CD4-positive, alpha-beta T cell treated with Interleukin-6 at 100 ng/mL for 8 hours (primary cell): ENCODE measurements at places on chromosomes 3 and 15.

DNA sequence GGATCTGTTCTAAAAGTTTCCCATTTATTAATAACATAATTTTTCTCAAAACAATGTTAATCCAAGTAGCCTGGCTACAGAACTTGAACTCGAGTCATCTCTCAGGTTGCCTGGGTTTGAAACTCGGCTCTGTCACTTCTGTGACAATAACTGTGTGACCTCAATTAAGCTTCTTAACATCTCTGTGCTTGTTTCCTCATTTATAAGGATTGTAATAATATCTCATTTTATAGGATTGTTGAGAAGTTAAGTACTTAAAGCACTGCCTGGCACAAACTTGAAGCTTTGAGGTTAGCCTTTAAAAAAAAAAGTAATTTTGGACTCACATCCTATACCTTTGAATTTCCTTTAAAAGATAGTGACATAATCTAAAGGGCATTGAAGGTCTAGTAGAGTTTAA lies 3.4 kb downstream of the RAB5A start:
- DNase-seq = no peak

GRCh38 chr3:95815828-95816227 lies 998.6 kb upstream of the EPHA6 start:
- DNase-seq = no peak

GRCh38 chr15:70250208-70251201 lies 152.8 kb upstream of the TLE3 start:
- DNase-seq = no peak

DNA sequence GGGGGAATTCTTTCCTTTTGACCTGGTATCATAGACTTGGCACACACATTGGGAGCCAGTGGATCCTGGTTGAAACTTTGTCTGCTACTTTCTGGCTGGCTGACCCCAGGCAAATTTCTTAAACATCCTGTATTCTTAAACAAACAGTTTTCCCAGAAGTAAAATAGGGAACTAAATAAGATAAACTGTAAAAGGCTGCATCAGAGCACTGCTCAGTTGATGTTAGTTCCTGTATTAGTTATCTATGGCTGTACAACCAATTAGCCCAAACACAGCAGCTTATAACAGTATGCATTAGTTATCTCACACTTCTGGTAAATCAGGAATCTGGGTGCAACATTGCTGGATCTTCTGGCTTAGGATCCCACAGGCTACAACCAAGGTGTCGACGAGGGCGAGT lies 73.1 kb upstream of the SLCO3A1 start:
- no peak for DNase-seq

DNA sequence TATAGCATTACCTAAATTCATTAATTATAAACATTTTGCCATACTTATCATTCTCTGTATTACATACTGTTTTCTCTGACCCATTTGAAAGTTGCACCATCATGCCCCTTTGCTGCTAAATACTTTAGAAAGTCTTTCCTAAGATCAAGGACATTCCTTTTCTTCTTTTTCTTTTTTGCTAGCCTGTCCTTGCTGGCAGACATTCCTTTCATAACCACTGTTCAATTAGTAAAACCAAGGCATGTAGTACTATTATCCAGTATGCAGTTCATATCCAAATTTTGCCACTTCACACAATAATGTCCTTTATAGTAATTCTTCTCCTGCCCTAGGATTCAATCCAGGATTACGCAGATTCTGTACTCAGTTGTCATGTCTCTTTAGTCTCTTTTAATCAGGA lies 321.0 kb upstream of the C2CD4B start:
- no peak for DNase-seq

DNA sequence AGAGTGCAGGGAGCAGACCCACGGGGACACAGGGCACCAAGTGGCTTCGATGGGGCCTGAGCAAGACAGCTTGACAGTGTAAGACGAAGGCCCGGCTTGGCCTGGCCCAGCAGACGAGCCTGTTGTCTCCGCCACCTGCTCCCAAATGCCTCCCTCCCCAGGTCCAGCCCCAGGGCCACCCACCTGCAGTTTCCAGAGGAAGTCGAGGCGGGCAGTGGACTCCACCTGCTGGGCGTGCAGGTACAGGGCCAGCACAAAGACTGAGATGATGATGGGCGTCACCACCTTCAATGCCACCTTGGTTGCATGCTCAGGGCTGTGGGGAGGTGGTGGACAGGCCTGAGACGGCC lies 94.1 kb downstream of the SEC22A start:
- no peak for DNase-seq

GRCh38 chr3:195458316-195458717 lies 15.5 kb upstream of the ACAP2 start:
- peak; percentile 37 for DNase-seq

DNA sequence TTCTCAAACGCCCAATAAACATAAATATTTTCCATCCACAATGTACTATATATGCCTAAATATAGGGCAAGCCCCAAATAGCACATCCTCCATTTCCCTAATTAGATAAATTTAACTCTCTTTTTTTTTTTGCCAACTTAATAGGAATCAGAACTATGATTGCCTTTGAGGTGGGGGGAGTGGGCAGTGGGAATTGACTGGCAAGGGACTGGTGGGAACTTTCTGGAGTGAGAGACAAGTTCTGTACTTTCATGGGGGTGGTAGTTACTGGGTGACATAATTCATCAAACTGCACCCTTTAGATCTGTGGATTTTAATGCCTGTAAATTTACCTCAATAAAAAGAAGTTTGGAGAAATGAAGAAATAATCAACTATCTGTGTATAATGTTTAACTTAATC lies 88.2 kb upstream of the CTDSPL start:
- DNase-seq = no peak

- no peak for DNase-seq
Measured at GRCh38 chr3:133521946-133522345, 51.5 kb upstream of the CDV3 start.

DNA sequence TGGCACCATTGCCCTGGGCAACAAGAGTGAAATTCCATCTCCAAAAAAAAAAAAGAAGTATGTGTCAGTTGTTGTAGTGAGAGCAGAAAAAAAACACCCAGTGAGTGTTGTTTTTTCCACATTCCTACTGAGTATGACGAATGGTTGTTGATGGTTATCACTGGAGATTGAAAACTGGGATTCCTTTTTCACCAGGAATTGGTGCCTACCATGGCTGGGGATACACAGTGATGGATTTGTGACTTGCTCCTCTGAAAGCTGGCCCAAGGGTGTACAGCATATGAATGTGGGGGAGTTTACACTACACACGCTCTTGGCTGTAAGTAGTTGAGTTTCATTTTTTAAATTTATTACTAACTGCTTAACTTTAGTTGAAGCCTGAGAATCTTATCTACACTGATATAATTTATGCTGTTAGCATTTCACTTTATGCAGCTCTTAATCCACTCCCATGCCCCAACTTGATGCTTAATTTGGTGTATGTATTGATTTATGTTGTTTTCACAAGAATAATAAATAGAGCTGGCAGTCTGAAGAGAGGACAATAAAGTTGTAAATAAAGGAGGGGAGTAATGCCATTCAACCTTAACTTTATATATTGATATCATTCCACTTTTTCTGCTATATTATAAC lies 56.0 kb upstream of the MME start:
- DNase-seq = no peak

GRCh38 chr3:49689046-49689907 lies at the start of the genes MST1 and RNF123:
Gene MST1, minus strand, starts transcription at chr3:49689474. Its CDS starts 783 bp downstream, at chr3:49688691.
Gene RNF123, plus strand, starts transcription at chr3:49689557. Its CDS starts 1,609 bp downstream, at chr3:49691166.
- peak; percentile 89 for DNase-seq

DNA sequence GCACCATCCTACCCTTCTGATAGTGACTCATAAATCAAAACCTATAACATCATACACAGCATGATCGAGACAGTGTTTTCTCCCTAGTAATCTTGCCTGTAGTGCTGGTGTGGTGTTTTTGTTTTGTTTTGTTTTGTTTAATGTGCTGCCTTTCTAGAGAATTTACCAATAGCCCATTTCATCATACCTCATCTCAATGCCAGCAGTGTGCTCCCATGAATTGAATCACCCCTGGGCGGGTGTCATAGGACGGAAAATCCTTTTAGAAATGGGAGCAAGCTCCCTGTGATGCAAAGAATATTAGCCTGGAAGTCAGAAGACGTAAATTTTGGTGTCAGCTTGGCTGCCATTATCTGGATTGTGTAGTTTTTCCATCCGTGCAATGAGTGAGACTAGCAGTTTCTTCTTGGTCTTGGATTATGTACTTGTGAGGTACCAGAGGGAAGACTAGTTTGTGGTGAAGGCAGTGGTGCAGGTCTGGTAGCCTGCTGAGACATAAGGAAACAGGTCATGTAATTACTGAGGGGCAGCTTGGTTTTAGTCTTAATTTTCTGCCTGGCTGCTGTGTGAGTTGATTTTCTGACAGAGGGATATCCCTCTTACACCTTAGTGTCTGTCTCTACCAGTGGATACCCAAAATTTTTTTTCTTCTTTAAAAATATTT lies 29.9 kb downstream of the IGSF10 start:
- no peak for DNase-seq
